ENCODE measurements at places on chromosomes 2 and 18.

DNA sequence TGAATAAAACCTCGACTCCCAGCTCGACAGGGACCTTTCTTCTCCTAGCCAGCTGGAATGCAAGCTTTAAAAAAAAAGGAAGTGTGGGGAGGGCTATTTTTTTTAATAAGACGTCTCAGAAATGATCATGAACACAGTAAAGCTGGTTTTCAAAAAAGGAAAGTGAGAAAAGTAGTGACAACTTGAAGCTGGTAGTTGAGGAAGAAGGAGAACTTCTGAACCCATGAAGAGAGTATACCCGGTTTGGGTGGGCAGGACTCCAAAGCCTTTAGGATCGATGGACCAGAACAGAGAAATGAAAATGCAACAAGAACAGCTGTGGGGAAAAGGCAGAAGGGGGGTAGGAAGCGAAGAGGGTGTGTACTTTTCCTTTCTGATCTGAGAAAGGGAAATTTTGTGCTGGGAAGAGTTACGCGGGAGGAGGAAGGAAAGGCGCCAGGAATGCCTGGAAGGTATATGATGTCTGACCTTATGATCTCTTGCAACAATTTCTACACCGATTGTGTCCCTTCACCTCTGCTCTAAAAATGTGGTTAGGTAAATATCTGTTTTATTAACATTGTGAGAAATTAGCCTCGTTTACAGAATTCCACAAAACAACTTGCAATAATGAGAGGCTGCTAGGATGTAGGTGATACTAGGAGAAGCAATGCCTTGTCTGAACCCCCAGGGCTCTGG lies 22.6 kb upstream of the CYP1B1 start:
- DNase-seq: no peak

DNA sequence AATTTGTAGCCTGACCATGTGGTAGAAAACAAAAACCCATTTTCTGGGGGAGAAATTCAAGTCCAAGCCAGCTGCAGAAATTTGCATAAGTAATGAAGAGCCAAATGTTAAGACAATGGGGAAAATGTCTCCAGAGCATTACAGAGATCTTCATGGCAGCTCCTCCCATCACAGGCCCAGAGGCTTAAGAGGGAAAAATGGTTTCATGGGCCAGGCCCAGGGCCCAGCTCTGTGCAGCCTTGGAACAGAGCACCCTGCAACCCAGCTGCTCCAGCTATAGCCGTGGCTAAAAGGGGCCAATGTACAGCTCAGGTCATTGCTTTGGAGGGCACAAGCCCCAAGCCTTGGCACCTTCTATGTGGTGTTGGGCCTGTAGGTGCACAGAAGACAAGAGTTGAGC lies 69.1 kb upstream of the TSPYL6 start:
- DNase-seq: no peak

DNA sequence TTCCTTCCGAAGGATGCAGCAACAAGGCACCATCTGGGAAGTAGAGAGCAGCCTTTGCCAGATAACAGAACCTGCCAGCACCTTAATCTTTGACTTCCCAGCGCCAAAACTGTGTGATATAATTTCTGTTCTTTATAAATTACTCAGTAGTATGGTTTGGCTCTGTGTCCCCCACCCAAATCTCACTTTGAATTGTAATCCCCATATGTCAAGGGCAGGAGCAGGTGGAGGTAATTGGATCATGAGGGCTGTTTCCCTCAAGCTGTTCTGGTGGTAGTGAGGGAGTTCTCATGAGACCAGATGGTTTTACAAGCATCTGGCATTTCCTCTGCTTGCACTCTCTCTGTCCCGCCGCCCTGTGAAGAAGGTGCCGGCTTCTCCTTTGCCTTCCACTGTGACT lies 899.9 kb downstream of the TRIB2 start:
- DNase-seq: no peak

- DNase-seq: no peak
These were observed 5.1 kb upstream of the PAX8 start for GRCh38 chr2:113283704-113284284.

DNA sequence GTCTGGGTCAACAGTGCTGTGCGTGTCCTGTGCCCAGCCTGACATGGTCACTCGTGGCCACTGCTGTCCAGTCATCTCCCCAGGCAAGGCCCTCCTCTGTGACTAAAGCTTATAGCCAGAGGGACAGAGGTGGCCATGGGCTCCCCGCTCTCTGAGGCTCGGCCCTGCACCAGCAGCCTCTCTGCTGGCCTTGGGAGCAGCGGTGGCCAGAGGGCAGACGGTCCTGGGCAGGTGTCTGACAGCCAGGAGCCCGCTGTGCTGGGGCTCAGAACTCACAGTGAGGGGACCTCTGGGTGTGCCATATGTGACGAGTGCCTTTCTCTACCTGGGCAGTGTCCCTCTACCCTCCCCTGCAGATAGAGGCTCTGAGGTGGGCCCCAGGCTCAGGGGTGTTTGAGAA lies 98.7 kb downstream of the FAM210A start:
- DNase-seq: no peak

GRCh38 chr2:171810422-171811244 lies 83.4 kb downstream of the SLC25A12 start:
- no peak for DNase-seq

- no peak for DNase-seq
These were observed 346.1 kb upstream of the PLGLB2 start for GRCh38 chr2:87401726-87402345.

- DNase-seq: no peak
These were observed 746.1 kb downstream of the LRP1B start for GRCh38 chr2:141384676-141385075.

DNA sequence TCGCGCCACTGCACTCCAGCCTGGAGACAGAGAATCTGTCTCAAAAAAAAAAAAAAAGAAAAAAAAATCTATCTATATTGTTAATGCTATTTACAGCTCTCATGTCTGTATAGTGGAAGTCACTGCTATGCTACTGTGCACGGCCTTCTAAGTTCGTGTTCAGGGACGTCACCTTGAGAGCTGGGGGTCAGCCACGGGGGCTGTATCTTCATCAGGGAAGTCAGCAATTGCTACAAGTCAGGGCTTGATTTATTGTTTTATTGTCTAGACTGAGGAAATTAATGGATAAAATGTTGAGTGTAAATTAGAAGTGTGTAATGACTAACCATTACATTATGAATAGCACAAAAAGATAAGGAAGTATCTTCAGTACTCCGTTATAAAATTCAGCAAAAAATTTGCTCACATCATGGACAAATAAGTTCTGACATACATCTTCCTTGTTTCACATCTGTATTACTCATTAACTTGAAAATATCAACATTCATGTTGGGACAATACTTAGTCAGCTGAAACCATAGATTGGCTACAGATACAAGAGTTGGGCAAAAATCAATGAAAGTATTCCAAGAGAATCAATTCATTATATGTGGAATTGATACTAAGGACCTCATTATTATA lies 136.6 kb upstream of the SEC11C start:
- no peak for DNase-seq

GRCh38 chr2:173371023-173371422 lies 16.4 kb downstream of the CDCA7 start:
- DNase-seq: no peak

DNA sequence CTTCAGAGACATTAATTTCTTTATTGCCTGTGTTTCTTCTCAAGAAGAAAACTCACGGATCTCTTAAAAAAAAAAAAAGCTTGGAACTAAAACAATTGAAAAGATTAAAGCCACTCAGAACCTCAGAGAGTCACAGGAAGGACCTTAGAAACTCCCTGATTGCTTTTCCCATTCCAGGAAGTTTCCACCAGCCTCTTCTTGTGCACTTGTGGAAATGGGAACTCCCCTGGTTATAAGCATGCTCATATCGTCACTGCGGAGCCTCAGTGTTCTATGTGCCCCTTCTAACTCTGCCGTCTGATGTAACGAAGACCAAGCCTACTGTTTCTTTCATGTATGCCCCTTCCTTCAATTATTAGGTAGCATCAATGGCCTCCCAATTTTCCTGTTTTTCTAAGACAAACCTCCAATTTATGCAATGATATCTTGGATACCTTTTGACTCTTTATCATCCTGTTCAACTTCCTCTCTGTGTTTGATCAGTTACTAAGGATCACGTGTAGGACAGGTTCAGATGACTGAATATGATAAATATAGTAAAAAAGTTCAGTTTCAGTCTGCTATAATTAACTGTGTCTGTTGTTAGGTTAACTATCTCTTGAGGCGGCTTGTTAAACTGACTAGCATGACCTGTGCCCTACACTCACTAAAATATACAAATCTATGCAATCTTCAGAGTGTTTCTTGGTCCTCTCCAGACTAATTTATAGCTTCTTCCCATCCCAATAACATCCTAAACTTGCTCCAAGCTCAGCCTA lies 593.7 kb upstream of the CHAC2 start:
- no peak for DNase-seq

- no peak for DNase-seq
These were observed 145.6 kb downstream of the FAM161A start for GRCh38 chr2:61707984-61708852.

GRCh38 chr18:13481820-13482617 lies 244.3 kb downstream of the FAM210A start:
- DNase-seq: no peak

DNA sequence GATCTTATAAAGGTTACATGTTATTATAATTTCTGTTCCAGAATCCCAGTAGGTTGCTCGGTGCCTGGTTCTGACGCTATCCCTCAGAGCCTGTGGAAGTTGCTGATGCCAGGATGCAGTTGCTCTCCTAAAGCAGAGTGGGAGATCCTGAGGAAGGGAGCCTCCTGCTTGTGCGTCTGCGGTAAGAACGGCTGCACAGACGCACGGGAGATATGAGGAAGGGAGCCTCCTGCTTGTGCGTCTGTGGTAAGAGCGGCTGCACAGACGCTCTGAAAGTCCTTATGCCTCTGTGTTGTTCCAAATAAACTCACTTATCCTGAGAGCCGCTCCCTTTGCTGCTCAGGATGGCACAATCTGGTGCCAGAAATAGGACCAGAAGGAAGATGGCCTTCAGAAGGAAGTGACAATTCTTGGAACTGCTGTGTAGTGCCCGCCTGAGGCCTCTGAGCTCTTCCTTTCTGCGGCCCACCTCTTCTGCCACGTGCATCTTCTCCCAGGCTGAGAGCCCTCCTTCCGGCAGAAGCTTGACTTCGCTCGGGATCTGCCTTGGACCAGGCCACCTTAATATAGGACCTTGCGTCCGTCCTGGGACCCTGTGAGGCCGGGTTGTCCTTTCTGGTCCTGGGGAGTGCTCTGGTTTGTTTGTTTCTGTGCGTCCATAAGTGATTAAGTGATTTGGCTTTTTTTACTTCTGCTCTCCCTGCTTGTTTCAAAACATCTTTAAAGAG lies 89.5 kb downstream of the RTP5 start:
- no peak for DNase-seq

- DNase-seq: no peak
These were observed 24.9 kb upstream of the ALPP start for GRCh38 chr2:232353660-232354059.

DNA sequence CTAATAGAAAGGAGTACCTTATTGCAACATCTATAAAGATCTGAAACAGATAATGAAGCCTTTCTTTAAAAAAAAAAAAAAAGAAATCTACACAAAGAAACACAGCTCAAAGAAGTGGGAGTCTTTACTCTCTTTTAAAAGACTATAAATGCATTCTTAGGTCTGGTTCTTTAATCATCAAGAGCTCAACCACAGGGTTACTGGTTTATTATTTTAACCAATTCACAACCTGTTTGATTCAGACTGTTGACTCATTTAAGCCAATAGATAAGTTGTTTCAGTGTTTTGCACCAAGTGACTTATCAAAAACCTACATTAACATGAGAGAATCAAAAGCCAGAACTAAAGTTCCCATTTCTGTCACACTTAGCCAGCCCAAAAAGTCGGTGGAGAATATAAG lies 93.1 kb downstream of the TCF4 start:
- no peak for DNase-seq

DNA sequence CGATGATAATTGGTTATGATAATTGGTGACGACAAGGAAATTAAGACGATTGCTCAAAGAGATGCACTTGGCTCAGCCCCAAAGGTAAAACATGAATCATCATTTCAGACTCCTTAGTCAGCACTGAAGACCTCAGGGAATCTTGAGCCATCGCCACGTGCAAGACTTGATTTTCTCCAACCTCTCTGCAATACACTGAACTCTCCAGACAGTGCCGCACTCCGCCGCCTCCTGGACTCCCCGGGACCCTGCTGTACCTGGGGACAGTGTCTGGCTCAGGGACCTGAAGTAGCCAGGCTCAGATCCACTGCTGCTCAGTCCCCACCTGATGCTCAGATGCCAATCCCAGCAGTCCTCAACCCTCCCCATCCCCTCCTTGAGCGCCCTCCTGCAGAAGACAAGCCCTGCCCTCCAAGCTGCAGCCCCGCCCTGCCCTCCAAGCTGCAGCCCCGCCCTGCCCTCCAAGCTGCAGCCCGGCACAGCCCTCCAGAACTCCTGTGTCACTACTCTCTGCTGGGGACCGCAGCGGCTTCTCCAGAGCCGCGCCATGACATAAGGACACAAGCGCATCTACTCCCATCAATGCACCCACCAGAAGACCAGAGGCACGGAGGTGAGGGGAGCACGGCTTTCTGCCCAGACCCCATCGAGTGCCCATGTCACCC lies 1.1 kb downstream of the TMEM18 start:
- DNase-seq: peak; percentile 11

DNA sequence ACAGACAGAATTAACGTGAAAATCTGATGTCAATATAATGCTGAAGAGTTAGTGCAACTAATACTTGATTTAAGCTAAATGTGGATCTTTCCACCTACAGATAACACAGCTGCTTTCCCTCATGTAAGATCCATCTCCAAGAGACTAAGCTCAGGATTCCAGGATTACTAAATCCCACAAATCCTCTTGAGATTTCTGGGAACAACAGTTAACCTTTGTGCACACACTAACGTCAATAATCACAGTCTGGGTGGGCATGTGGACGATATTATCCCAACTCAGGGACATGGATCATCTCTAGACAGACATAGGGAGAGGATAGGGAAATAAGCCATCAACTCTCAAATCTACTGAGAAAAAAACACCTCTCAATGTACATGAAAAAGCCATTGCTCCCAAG lies 432.6 kb downstream of the SATB2 start:
- no peak for DNase-seq

DNA sequence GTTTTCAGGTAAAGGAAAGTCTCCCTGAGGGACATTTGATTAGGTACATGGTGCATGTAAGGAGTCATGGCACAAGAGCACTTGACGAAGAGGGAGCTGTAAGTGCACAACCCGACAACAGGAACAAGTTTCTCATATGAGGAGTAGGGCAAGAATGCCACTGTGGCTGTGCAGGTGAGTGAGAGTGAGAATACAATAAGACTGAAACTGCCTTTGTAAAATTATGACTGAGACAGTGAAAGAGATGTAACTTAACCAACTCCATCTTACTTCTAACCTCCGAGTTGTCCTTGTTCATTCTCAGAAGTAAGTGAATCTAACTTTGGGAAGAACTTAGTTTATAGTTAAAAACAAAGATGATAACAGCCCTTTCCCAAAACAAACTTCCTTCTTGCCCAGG lies 1025.8 kb upstream of the CNTNAP5 start:
- no peak for DNase-seq

- DNase-seq: no peak
These were observed 283.6 kb upstream of the ATP5MC3 start for GRCh38 chr2:175465101-175465500.

GRCh38 chr2:239152239-239152915 lies 248.4 kb downstream of the HDAC4 start:
- DNase-seq: no peak

- no peak for DNase-seq
These were observed 100.1 kb upstream of the MC2R start for GRCh38 chr18:14015416-14015815.

All from activated CD4-positive, alpha-beta T cell treated with anti-CD3 and anti-CD28 coated beads, Interleukin-2, amount 50 U/mL, for 48 hours (primary cell).